ENCODE measurements at places on chromosomes 16 and 17.
A peak's percentile ranks its signal among the peaks of the same experiment; 100 is the strongest.

DNA sequence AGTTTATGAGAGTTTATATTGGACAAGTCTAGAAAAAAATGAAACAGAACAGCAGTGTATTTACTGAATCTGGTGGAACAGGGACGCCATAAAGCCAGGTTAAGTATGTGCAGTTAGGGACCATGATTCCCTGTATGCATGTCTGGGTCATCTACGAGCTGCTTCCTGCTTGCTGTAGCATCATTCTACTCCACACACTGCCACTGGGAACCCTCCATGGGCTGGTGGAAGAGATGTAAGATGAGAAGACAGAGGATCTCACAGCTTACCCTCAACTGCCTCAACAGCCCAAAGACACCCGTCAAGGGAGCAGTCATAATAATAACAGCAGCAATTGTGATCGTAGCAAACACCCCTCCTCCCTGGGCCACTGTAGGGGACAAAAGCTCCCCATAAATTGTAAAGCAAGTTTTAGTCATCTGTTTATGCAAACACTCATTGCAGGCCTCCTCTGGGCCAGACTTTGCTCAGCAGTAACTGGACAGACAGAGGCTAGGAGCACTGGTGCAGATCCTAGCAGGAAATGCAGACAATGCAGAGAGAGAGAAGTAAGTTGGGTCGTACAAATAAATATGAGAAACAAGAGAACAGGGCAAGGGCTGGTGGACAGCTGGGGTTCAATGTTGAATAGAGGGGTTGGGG, 188.0 kb downstream of the SOX9 start:
- DNase-seq = no peak

- DNase-seq = no peak
These were observed 19.0 kb downstream of the LMF1 start for GRCh38 chr16:951660-952301.

GRCh38 chr17:38418693-38419507, 9.4 kb upstream of the ARHGAP23 start:
- DNase-seq = no peak

DNA sequence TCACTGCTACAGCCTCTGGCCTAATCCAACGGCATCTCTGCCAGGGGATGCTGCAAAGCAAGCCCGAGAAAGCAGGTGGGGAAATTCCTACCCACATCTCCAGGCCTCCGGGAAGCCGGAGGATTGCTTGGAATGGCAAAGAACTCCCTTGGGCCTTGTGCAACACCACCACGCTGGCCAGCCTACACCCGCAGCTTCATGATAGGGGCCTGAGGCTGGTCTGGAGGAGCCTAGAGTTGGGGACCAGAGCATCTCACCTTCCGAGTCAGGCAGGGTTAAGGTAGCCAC, 20.3 kb downstream of the GGA3 start:
- DNase-seq = no peak

GRCh38 chr16:29254676-29255495, 151.6 kb downstream of the NPIPB11 start:
- DNase-seq = no peak

DNA sequence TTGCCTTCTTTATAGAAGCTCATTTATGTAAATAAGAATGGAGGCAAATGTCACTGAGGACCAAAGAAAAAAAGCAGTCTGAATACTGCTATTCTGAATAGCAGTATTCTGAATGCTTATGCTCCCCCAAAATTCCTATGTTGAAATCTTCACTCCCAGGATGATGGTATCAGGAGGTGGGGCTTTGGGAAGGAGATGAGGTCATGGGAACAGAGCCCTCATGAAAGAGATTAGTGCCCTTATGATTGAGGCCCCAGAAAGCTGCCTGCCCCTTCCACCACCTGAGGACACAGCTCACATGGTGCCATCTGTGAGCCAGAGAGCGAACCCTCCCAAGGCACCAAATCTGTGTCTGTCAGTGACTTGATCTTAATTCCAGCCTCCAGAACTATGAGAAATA, 28.8 kb downstream of the HEATR6 start:
- DNase-seq = no peak

GRCh38 chr16:72124761-72125634, 31.4 kb downstream of the DHX38 start:
- peak; percentile 27 for DNase-seq
